ENCODE measurements at places on chromosomes 5 and 9. TPM values are rescaled to one million over a fixed set of nuclear protein-coding genes. Genes with fewer than 3 reads are reported as not detected.
A peak's percentile ranks its signal among the peaks of the same experiment; 100 is the strongest.

Gene ENTPD2
- 1.9 TPM for total RNA-seq

Gene ZDHHC11B
- total RNA-seq, result not detected

Gene TMEFF1
- total RNA-seq, result 20.6 TPM

Gene WDR41
- 67.9 TPM for total RNA-seq

- H3K36me3 ChIP-seq, result no peaks in the 10 kb centered on the region
- H3K4me1 ChIP-seq, result peaks cover 18% of the 10 kb centered on the region
- H3K27me3 ChIP-seq, result no peaks in the 10 kb centered on the region
- H3K4me3 ChIP-seq, result peak within 1 kb of the TSS; percentile 66
- peak; percentile 74 for DNase-seq
Observed at GRCh38 chr9:124776954-124777648, at the start of gene OLFML2A. OLFML2A (plus strand) TSS chr9:124777133; CDS start chr9:124777271, 138 bp downstream.

DNA sequence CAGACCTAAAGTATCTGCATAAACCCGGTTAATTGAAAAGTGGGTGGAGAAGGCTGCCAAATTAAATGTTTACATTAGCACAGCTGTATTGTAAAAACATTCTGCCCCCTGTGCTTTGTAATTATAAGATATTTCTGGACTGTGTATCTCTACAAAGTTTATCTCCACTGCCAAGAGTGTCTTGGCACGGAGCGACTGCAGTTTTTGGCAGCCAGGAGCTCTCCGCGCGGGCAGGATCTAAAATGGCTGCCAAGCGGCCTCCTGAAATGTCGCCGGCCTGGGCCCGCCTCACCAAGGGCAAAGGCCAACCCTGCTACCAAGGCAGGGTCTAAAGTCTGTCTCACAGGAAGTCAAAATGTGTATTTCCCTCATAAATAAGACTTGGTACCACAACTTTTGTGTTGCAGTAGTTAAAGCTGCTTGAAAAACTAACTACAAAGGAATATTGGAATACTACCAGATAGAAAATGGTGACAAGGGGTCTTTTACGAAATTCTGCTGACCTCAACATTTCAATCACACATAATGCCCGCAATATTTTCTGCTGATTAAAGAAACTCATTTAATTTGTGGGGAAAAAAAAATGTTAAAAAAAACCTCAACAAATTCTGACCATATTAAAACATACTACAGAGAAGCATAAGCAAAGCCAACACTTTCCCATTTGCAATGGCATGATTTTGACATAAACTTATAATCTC, 110.4 kb downstream of the NFIB start:
- peak; percentile 26 for DNase-seq
- 0 out of 2 replicates have a peak, but pooled peaks cover 2% of the 10 kb centered on the region for H3K36me3 ChIP-seq
- no peaks in the 10 kb centered on the region for H3K27me3 ChIP-seq
- H3K27ac ChIP-seq, result peak overlapping the region; percentile 13

DNA sequence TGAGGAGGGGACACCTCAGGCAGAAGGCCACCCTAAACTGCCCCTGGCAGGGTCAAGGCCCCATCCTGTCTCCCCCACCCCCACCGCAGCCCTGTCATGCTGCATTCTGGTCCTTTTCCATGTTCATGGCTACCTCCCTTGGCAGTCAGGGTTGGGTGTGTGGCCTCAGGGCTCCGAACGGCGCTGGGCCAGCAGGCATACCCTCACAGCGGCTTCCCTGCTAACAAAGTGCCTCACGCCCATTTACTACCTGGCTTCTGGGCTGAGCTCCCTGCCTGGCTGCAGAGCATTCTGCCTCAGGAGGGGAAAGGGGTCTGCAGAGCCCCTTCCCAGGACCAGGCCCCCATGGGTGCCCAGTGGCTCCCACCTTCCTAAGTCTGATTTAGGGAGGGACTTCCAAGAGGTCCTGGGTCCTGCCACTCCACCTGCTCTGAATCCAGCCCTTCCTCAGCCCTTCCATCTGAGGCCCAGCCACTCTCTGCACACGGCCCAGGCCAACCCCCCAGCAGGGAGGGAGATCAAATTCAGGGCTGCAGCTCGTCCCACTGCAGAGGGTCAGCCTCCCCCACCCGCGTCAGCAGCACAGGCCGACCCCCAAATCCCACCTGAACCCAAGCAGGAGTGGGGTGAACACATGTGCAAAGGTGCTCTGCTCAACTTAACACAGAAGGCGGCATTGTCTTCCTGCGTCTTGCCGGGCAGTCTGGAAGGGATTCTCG, 115.9 kb upstream of the PHYKPL start:
- no peaks in the 10 kb centered on the region for H3K36me3 ChIP-seq
- H3K27me3 ChIP-seq, result no peaks in the 10 kb centered on the region
- no peak for DNase-seq

DNA sequence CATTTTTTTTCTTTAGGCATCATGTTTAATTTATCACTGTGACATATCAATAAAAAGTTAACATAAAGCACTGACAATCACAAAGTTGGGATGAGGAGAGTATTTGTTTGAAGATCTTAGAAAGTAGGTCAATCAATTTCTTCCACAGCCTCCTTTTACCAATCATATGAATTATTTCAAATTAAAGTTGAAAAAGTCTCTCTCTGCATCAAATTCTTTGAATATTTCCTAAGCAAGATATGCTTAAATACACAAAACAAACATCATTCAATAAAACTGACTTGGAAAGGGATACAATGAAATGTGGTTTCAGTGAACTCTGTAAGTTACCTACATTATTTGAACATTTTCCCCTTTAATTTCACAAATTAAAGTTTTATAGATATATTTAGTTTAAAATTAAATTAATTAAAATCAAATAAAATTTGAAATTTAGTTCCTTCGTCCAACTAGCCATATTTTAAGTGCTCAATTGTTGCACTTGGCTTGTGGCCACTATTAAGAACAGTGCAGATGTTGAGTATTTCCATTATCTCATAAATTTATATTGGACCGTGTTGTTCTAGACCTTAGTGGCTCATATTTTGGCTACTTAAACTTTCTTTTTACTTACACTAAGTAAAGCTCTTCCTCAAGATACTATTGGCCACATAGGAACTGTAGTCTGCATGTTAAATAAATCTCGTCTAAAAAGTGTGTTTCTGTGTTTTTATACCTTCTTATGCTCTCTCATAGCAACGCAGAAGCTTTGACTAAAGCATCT, 949.7 kb upstream of the NUDT12 start:
- H3K27me3 ChIP-seq, result no peaks in the 10 kb centered on the region
- H3K4me3 ChIP-seq, result no peak overlapping the region
- no peaks in the 10 kb centered on the region for H3K4me1 ChIP-seq
- DNase-seq, result no peak
- H3K27ac ChIP-seq, result no peak overlapping the region
- no peaks in the 10 kb centered on the region for H3K36me3 ChIP-seq

GRCh38 chr5:18305288-18305924, 671.1 kb downstream of the TAF11L14 start:
- DNase-seq, result no peak
- no peaks in the 10 kb centered on the region for H3K27me3 ChIP-seq
- H3K4me1 ChIP-seq, result no peaks in the 10 kb centered on the region
- H3K4me3 ChIP-seq, result no peak overlapping the region

DNA sequence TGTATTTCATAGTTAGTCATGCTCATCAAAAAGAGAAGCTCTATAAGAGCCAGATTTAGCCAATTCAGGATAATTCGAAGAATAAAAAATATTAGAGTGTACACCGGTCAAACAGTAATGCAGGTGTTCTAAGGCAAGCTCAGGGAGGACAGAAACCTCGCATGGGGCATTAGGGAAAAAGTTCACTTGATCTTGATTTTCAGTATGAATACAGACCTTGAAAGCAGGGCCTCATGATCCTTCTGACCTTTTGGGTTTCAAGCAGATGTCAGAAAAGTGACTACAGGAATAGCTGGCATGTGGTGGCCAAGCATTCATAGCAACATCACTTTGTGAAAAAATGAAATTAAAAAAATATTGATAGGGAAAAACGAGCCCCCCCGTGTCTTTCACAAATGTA, 394.9 kb downstream of the KIF4B start:
- DNase-seq, result no peak
- H3K36me3 ChIP-seq, result no peaks in the 10 kb centered on the region
- no peaks in the 10 kb centered on the region for H3K4me1 ChIP-seq
- H3K27ac ChIP-seq, result no peak overlapping the region

DNA sequence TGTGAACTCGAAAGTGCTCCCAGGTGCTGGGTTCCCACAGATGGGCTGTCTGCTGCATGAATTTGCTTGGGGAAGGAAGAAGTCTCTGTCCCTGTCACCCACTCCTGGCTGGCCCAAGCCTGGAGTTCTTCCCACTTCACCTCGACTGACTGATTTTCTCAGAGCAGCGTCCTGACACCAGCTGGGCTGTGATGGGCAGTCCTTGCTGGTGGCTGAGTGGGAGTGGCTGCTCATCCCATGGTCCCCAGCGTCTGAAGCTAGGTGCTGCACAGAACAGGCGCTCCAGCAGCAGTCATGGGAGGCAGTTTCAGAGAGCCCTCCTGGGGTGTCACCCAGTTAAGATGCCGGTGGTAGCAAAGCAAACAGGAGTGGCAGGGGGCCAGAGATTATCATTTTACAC, 10.1 kb upstream of the NEURL1B start:
- no peaks in the 10 kb centered on the region for H3K36me3 ChIP-seq
- H3K27ac ChIP-seq, result no peak overlapping the region
- no peak for DNase-seq
- H3K27me3 ChIP-seq, result no peaks in the 10 kb centered on the region
- 0 out of 2 replicates have a peak, but pooled peaks cover 2% of the 10 kb centered on the region for H3K4me1 ChIP-seq

All from SJCRH30 (cell line).